ENCODE measurements at places on chromosomes 2 and 18. TPM values are rescaled to one million over a fixed set of nuclear protein-coding genes. Genes with fewer than 3 reads are reported as not detected.
A peak's percentile ranks its signal among the peaks of the same experiment; 100 is the strongest.

The IL36B gene
- not detected for total RNA-seq

The CD8B gene
- 321 TPM for total RNA-seq

DNA sequence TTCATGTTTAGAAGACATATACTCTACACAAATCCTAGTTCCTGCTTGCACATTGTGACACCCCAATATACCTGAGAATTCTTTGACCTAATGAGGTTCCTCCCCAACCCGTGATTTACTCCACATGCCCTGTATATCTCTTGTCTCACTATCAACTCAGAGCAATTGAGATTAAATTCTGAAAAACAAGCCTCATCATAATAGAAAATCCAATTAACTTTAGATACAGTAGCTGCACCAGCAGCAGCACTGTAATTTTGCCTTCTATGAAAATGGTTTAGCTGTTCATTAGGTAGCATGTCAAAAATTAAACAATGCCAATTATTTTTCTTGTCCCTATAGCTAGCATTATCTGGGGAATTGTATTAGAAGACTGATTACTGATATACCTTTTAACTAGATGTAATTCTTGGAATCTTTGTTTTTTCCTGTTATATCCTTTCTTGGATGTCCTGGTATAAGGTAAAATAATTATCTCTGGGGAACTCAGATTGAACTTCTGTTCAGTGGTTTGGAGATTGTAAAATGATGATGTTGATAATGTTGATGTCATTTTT, 218.9 kb upstream of the TANK start:
- H3K27ac ChIP-seq = no peak overlapping the region
- H3K27me3 ChIP-seq = no peaks in the 10 kb centered on the region

- no peak overlapping the region for H3K27ac ChIP-seq
- H3K27me3 ChIP-seq = peaks cover 64% of the 10 kb centered on the region
- DNase-seq = no peak
- H3K4me1 ChIP-seq = peaks cover 12% of the 10 kb centered on the region
Measured at GRCh38 chr18:37565977-37566478, 430 bp upstream of the CELF4 start.

The C2orf72 gene
- total RNA-seq = 5.1 TPM

- H3K4me1 ChIP-seq = peaks cover 75% of the 10 kb centered on the region
- H3K36me3 ChIP-seq = peaks cover 70% of the 10 kb centered on the region
- peak overlapping the region; percentile 52 for H3K27ac ChIP-seq
- DNase-seq = no peak
- no peaks in the 10 kb centered on the region for H3K27me3 ChIP-seq
Measured at GRCh38 chr2:191144217-191144616, 6.6 kb downstream of the STAT4 start.

The ELP2 gene
- total RNA-seq = 105 TPM

DNA sequence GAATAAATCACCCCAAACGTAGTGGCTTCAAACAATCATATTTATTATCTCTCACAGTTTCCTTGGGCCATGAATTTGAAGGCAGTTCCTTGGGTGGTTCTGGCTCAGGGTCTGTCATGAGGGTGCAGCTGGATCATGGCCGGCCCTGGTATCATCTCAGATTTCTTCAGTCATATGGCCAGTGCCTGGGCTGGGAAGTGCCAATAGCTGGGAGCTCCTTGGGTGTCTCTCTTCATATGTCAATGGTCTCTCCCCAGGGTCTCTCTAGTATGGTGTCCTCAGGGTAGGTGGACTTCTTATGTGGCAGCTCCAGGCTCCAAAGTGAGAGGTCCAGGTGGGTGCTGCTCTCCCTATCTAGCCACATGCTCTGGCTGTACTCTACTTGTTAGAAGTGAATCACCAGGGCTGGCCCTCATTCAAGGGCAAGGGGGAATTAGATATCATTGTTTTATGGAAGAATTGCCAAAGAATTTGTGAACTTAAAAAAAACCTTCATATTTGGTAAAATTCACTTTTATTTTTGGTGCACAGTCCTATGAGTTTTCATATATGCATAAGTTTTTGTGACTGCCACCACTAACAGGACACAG, 15.4 kb downstream of the FHOD3 start:
- H3K4me1 ChIP-seq = no peaks in the 10 kb centered on the region
- no peak overlapping the region for H3K4me3 ChIP-seq
- H3K27me3 ChIP-seq = peaks cover 13% of the 10 kb centered on the region
- no peaks in the 10 kb centered on the region for H3K36me3 ChIP-seq
- DNase-seq = no peak
- no peak overlapping the region for H3K27ac ChIP-seq

- no peaks in the 10 kb centered on the region for H3K36me3 ChIP-seq
- no peak overlapping the region for H3K4me3 ChIP-seq
- H3K27ac ChIP-seq = no peak overlapping the region
- no peaks in the 10 kb centered on the region for H3K4me1 ChIP-seq
- DNase-seq = no peak
Measured at GRCh38 chr2:168781191-168781817, 21.1 kb upstream of the NOSTRIN start.

- peaks cover 26% of the 10 kb centered on the region for H3K4me1 ChIP-seq
- H3K4me3 ChIP-seq = no peak overlapping the region
- no peaks in the 10 kb centered on the region for H3K27me3 ChIP-seq
- no peak for DNase-seq
- H3K27ac ChIP-seq = no peak overlapping the region
- peaks cover 11% of the 10 kb centered on the region for H3K36me3 ChIP-seq
Measured at GRCh38 chr18:79367989-79368388, 27.7 kb upstream of the NFATC1 start.

GRCh38 chr2:98153481-98153880, 66.5 kb downstream of the VWA3B start:
- no peaks in the 10 kb centered on the region for H3K27me3 ChIP-seq
- DNase-seq = no peak
- no peaks in the 10 kb centered on the region for H3K36me3 ChIP-seq
- no peak overlapping the region for H3K27ac ChIP-seq

The CPLX4 gene
- total RNA-seq = not detected

GRCh38 chr18:48453330-48454066, 44.3 kb upstream of the ZBTB7C start:
- no peak overlapping the region for H3K27ac ChIP-seq
- peaks cover 20% of the 10 kb centered on the region for H3K27me3 ChIP-seq

GRCh38 chr18:49487711-49488310, 777 bp upstream of the C18orf32 start:
- DNase-seq = peak; percentile 13

- DNase-seq = peak; percentile 74
- H3K4me1 ChIP-seq = peaks cover 18% of the 10 kb centered on the region
- no peak overlapping the region for H3K4me3 ChIP-seq
- no peaks in the 10 kb centered on the region for H3K36me3 ChIP-seq
Measured at GRCh38 chr2:149160701-149161217, 122.3 kb downstream of the LYPD6B start.

- H3K36me3 ChIP-seq = no peaks in the 10 kb centered on the region
- H3K4me1 ChIP-seq = no peaks in the 10 kb centered on the region
- H3K27ac ChIP-seq = no peak overlapping the region
Measured at GRCh38 chr2:54850171-54851122, 127.0 kb downstream of the EML6 start.

- peak overlapping the region; percentile 55 for H3K27ac ChIP-seq
- H3K4me1 ChIP-seq = peaks cover 45% of the 10 kb centered on the region
- no peak overlapping the region for H3K4me3 ChIP-seq
- H3K36me3 ChIP-seq = peaks cover 25% of the 10 kb centered on the region
- H3K27me3 ChIP-seq = no peaks in the 10 kb centered on the region
Measured at GRCh38 chr2:241739651-241740050, 5.2 kb downstream of the D2HGDH start.

- no peak overlapping the region for H3K4me3 ChIP-seq
- H3K36me3 ChIP-seq = no peaks in the 10 kb centered on the region
- DNase-seq = no peak
- H3K4me1 ChIP-seq = peaks cover 2% of the 10 kb centered on the region
Measured at GRCh38 chr2:88172882-88173281, 2.7 kb downstream of the THNSL2 start.

The EPAS1 gene
- 12.2 TPM for total RNA-seq

DNA sequence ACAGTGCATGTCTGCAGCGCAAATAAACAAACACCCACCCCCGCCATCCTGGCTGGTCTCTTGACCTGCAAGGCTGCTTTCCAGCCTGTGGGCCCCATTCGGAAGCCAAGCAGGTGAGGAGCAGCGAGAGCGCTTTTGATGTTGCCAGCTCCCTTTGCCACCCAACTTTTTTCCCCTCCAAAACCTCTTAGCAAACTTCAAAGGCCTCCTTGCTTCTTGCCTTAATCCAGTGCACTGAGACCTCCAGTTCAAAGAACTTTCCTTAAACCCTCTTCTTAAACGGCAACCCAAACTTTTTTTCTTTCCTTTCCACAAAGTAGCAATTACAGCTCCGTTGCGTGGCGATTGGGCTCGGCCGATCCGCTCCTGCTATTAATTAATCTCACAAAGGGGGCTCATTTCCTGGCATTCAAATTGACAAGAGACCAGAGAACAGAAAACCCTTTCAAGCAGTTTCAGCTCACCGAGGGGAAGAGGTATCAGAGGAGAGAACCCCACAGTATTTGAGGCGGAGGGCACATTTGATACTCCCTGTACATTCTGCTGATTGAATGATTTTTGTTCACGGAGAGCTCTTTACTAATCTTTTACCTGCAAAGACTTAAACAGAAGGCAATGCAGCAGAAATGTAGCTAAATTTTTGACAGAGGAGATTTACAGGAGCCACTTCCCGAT, 531.4 kb downstream of the TMEM182 start:
- H3K27me3 ChIP-seq = no peaks in the 10 kb centered on the region
- no peak overlapping the region for H3K27ac ChIP-seq
- no peak overlapping the region for H3K4me3 ChIP-seq
- no peak for DNase-seq
- H3K4me1 ChIP-seq = no peaks in the 10 kb centered on the region

The EGR4 gene
- total RNA-seq = 0.29 TPM

The FASTKD1 gene
- total RNA-seq = 60.2 TPM

The UPP2 gene
- total RNA-seq = not detected

DNA sequence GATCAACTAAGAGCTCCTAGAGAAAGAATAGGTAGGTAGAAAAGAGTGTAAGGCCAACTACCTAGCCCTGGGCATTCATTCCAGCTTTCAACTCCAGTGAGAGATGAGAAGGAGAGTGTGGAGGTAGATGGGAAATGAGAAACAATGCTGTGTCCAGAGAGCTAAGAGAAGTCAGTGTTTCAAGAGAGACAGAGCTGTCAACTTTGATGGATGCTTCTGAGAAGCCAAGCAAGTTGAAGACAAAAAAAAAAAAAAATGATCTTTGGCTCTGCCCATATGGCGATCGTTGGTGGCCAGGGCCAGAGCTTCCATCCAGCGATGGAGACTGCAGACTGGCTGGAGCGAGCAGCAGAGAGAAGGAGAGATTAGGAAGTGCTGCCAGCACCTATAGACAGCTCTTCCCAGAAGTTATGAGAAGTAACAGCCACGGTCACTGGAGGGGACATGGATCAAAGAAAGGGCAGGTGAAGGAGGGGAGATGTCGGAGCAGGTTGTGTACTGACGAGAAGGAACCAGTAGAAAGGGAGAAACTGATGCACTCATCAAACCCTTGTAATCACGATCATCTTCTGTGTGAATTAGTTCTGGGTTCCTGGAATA, 112.4 kb upstream of the PPP1CB start:
- H3K36me3 ChIP-seq = no peaks in the 10 kb centered on the region
- no peak overlapping the region for H3K27ac ChIP-seq
- no peak for DNase-seq
- no peak overlapping the region for H3K4me3 ChIP-seq
- peaks cover 19% of the 10 kb centered on the region for H3K4me1 ChIP-seq
- H3K27me3 ChIP-seq = no peaks in the 10 kb centered on the region

DNA sequence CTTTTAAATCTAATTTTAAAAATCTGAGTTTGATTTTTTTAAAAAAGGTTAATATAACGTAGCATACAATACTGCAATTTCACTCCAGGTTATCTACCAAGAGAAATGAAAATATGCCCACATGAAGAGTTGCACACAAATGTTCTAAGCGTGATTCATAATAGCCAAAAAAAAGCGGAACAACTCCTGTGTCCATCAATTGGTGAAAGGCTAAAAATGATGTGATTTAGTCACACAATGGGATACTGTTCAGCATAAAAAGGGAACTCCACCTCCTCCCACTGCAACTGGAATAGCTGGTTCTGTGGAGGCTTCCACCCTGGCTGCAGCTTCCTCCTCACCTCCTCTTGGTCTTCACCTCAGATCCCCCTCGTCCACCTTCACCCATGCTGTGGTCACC, 132.8 kb downstream of the PIK3C3 start:
- peaks cover 21% of the 10 kb centered on the region for H3K36me3 ChIP-seq
- no peak overlapping the region for H3K4me3 ChIP-seq
- no peak overlapping the region for H3K27ac ChIP-seq
- no peak for DNase-seq
- H3K4me1 ChIP-seq = peaks cover 6% of the 10 kb centered on the region

DNA sequence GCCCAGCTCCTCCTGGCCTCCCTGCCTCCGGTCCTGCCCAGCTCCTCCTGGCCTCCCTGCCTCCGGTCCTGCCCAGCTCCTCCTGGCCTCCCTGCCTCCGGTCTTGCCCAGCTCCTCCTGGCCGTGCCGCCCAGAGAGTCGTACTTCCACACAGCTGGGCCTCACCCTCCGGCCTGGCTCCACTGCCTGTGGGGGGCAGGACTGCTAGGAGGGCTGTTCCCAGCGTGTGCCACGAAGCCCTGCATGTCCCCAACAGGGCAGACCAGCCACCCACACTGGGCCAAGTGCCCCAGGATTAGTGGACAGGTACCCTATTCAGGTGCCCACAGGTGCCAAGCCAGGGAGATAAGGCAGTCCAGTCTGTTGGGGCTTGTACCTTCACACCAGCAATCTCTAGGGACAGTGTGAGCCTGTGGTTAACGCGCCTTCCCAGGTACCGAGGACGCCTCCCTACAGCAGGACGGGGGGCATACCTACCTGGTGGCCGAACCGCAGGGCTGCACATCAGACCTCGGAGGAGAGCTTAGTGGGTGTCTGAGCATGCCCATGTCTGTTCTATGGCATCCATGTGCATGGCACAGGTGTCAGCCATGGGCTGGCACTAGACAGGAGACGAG, 5.3 kb downstream of the GPC1 start:
- peaks cover 13% of the 10 kb centered on the region for H3K27me3 ChIP-seq
- no peak overlapping the region for H3K4me3 ChIP-seq
- DNase-seq = no peak
- no peaks in the 10 kb centered on the region for H3K4me1 ChIP-seq

The PDE1A gene
- not detected for total RNA-seq

Measured in activated CD8-positive, alpha-beta T cell treated with anti-CD3 and anti-CD28 coated beads for 36 hours (primary cell).